Activated CD4-positive, alpha-beta T cell treated with anti-CD3 and anti-CD28 coated beads, Interleukin-2, amount 10 ng/mL, durations not matched to agents 7 days and 5 days (primary cell): ENCODE measurements at places on chromosomes 12 and 14.

DNA sequence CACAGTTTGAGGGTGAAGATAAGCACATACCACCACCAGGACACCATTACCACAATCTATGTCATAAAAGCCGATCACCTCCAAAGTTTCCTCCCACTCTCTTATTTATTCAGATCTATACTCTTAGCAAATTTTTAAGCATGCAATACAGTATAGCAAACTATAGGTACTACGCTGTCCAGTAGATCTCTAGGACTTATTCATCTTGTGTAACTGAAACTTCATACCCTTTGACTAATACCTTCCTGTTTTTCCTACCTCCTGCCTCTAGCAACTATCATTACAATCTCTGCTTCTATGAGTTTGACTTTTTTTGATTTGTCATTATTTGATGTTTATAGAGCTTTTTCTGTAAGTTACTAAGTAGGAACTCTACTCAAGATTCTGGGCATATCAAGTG, 84.5 kb upstream of the MANSC4 start:
- no peaks in the 10 kb centered on the region for H3K36me3 ChIP-seq
- H3K4me1 ChIP-seq = peaks cover 3% of the 10 kb centered on the region
- H3K4me3 ChIP-seq = no peak overlapping the region

GRCh38 chr12:53056901-53057300, 7.0 kb downstream of the TNS2 start:
- DNase-seq = no peak
- H3K36me3 ChIP-seq = no peaks in the 10 kb centered on the region
- H3K4me1 ChIP-seq = peaks cover 14% of the 10 kb centered on the region
- H3K27ac ChIP-seq = no peak overlapping the region

GRCh38 chr14:21498540-21499526, 12.3 kb downstream of the METTL3 start:
- H3K4me1 ChIP-seq = peaks cover 30% of the 10 kb centered on the region
- no peaks in the 10 kb centered on the region for H3K27me3 ChIP-seq
- DNase-seq = peak; percentile 58
- no peak overlapping the region for H3K4me3 ChIP-seq
- H3K27ac ChIP-seq = peak overlapping the region; percentile 69
- H3K36me3 ChIP-seq = peaks cover 79% of the 10 kb centered on the region

- H3K4me3 ChIP-seq = no peak overlapping the region
- H3K27me3 ChIP-seq = no peaks in the 10 kb centered on the region
- no peaks in the 10 kb centered on the region for H3K4me1 ChIP-seq
- DNase-seq = no peak
Measured at GRCh38 chr14:69594846-69595245, 16.6 kb upstream of the SUSD6 start.

- H3K4me3 ChIP-seq = no peak overlapping the region
- H3K4me1 ChIP-seq = no peaks in the 10 kb centered on the region
- no peaks in the 10 kb centered on the region for H3K27me3 ChIP-seq
- H3K27ac ChIP-seq = no peak overlapping the region
Measured at GRCh38 chr14:30528119-30528518, 30.8 kb upstream of the G2E3 start.
